ENCODE measurements at places on chromosomes 11 and 22. TPM values are rescaled to one million over a fixed set of nuclear protein-coding genes. Genes with fewer than 3 reads are reported as not detected.

BIRC2 gene
- total RNA-seq: 27.7 TPM

GRCh38 chr11:101470881-101471520 is 112.8 kb downstream of the TRPC6 start:
- DNase-seq: no peak

- no peak for DNase-seq
Measured at GRCh38 chr11:19808076-19808911, 95.7 kb downstream of the NAV2 start.

DNA sequence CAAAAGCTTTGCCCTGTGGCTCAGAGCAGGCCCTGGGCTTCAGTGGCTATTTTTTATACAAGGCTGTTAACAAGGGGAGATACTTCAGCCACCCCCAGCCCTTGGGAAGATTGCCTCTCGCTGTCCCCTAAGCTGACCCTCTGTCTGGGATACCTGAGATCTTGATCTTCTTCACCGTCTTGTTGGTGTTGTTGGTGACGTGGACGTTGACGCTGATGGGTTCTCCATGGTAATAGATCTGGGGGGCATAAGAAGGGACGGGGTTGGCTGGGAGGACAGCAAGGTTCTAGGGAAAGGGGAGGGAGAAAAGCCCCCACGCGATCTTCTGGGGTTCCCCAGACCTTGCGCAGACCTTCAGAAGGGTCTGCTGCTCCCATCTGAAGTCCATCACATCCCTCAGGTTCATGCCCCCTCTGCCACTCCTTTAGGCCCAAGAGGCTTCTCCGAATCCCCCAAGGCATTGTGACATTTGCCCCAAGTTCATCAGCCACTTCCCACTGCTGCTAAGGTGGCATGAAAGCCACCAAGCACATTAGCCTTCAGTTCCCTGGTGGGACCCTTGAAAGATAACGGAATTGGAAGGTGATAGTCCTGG is 36.7 kb downstream of the TPBGL start:
- DNase-seq: no peak

DNA sequence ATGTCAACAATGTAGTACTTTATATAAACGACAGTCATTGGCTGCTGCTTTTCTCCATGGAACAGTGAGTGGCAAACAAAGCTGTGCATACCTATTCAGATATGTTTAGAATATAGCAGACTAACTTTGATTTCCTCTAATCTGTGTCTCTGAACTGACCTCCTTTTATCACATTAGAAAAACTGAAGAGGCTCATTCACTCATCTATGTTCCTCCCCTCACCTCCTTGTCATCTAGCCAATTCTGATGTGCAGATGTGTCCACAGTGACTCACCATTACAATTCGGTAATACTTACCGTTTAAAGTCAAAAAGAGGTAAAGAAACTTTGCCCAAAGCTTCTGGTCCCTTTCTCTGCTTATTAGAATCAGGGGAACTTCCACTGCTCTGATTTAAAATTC is 51.5 kb upstream of the RPS13 start:
- no peak for DNase-seq

DNA sequence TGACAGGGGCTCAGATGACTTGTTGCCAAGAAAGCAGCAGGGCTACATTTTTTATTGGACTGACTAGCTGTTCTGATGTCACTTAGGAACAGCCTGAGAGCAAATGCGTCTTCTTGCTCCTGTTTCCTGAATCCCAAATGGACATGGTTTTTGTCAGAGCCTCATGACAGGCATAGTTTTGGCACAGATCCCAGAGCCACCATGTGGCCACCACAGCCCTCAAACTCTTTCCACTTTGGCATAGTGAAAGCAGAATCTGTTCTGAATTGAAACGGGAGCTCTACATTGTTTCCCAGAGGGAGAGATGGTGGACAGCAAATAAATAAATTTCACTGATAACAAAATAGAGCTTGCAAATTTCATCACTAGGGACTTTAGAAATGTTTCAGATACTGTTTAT is 222.2 kb downstream of the C11orf87 start:
- no peak for DNase-seq

- DNase-seq: no peak
Measured at GRCh38 chr22:45237065-45237990, 3.4 kb downstream of the KIAA0930 start.

DNA sequence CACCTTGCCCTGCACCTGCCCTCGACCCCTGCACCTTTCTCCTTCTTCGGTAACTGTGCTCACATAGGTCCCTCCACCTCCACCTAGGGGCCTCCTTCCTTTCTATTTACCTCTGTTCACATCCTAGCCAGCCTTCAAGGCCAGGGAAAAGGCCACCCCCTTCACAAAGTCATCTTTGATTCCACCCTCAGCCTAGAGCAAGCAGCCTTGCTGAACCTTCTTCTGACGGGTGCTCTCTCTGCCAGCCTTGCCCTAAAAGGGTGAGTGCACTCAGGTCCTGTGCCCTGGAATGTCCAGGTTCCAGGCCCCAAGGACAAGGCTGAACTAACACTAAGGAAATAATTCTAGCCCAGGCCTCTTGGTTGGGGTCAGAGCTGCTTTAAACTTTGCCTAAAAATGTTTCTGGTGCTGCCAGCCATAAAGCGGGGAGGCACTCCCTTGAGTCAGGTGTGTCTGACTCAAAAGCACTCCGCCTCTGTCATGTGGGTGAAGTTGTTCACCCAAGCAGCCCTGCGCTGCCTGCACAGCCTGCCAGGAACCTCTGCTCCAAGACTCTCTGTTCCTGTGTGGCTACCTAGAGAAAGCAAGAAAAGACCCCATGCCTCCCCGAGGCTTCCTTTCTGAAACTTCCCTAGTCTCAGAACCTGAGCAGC is 9.2 kb upstream of the FAM83F start:
- DNase-seq: no peak

GRCh38 chr11:74284466-74284865 is 27.0 kb downstream of the P4HA3 start:
- no peak for DNase-seq

GRCh38 chr22:35517769-35518530 is 22.7 kb upstream of the RASD2 start:
- no peak for DNase-seq

KCNJ1 gene
- not detected for total RNA-seq

TUT1 gene
- total RNA-seq: 18.4 TPM

DNA sequence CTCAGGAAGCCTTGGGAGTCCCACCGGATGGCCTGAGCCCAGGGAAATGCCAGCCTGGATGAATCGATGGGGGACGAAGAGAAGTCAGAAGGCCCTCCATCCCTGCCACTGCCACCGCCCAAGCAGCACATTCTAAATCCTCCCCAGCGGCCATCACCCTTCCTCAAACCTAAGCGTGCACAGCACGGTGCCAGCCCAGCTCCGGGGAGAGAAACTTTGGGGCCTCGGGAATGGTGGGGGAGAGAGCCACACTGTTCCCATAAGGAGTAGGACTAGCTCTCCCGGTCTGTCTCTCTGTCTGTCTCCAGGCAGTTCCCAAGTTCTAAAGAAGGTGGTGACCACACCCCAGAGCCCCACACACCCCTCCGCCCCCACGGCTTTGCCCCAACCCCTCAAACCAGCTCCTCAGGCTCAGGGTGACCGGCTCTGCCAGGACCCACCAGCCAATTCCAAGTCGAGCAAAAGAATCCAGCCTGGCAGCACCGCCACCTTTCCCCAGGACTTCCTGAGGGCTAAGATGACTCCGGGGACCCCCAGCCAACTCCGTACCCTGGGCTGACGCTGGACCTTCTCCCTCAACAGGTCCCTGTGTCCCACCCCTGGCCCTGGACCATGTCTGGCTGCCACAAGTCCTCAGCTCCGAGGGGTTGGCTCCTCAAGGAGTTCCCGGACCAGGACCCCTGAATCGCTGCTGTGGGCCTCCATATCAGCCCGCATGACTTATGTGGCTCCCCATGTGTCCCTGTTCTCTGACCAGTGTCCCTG is 2.7 kb downstream of the AHNAK start:
- no peak for DNase-seq

DNA sequence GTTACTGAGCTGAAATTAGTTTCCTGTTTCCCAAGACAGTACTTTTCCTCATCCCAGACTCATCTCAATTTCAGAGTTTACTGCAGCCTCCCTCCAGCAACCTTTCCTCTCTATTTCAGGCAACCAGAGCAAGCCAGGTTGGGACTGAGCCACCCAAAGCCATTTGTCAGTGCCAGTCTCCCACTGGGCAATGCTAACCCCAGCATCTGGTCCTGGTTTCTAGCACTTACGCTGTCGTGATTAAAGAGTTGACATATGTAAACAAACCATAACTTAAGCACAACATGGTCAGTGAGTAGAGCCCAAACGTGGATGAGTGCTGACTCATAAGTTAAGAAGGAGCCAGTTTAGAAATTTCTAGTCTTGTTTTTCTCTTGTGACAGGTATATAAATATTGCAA is 119.6 kb upstream of the BLID start:
- DNase-seq: no peak

- DNase-seq: no peak
Measured at GRCh38 chr11:19905280-19905853, 192.7 kb downstream of the NAV2 start.

GRCh38 chr22:36879775-36880174 is 19.0 kb downstream of the NCF4 start:
- DNase-seq: no peak

DNA sequence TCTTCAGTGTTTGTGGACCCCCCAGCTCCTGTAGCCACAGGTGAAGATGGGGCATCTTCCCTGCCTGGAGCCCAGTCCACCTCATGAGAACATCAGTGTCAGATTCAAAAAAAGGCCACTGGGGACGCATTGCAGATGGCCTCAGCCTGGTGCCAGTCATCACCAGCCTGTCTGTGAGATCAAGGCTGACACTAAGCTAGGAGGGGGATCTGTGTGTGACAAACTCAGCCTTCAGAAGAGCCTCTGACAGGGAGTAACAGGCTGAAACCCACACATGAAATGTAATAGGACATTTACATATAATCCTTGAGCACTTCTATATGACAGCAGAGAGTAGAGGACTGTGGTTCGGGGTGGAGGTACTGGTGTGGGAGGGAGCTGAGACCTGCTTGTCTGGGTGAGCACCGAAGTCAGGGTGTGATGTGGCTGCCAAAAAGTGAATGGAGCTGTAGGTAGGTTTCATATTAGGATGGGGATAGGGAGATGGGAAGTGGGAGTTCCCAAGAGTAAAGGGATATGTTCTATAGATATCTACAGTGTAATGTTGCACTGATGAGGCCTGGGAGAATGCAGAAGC is 20.5 kb upstream of the CCDC134 start:
- no peak for DNase-seq

GRCh38 chr11:16774936-16775613 is 36.6 kb downstream of the C11orf58 start:
- DNase-seq: no peak

CEP126 gene
- total RNA-seq: 7.2 TPM

BBS1 gene
- 39.6 TPM for total RNA-seq

DNA sequence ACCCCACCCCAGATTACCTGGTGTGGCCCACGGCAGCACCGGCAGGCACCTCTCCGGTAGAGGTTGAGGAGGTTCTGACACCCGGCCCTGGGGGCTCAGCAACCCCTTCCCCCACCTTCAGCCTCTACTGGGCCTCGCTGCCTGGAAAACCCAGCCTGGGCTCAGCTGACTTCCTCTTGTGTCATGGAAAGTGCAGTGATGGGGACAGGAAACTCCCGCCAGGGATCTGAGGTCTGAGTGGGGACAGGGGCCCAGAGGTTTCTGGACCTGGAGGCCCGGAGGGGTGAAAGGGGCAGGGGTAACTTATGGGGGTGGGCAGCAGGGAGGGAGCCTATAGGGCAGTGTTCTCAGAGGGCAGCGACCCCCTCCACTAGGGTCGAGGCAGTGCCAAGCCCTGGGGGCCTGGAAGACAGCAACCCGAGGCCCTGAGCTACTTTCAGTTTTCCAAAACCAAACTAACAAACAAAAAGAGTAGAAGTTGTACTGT is 10.0 kb upstream of the CD5 start:
- no peak for DNase-seq

CHADL gene
- not detected for total RNA-seq

DNA sequence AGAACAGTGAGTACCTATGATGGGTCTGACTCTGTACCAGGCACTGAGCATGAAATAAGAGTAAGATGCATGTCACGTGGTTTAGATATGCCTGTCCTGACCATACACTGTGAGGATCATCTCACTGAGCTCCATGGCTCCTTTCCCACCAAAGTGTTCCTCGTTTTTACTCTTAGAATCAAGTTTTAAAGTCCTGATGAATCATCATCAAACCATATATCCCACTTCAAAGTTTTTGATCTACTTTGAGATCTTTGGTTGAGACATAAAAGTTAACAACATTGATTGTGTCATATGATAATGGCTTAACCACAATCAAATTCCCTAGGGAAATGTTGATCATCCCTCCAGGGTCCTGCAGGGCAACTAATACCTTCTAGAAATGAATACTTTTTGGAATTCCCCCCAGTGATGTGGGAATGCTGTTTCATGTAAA is 12.8 kb downstream of the ETS1 start:
- DNase-seq: no peak

GRCh38 chr11:109267293-109268095 is 154.5 kb upstream of the C11orf87 start:
- no peak for DNase-seq

SULT4A1 gene
- not detected for total RNA-seq

- no peak for DNase-seq
Measured at GRCh38 chr22:39315389-39315788, 4.0 kb downstream of the RPL3 start.

DNA sequence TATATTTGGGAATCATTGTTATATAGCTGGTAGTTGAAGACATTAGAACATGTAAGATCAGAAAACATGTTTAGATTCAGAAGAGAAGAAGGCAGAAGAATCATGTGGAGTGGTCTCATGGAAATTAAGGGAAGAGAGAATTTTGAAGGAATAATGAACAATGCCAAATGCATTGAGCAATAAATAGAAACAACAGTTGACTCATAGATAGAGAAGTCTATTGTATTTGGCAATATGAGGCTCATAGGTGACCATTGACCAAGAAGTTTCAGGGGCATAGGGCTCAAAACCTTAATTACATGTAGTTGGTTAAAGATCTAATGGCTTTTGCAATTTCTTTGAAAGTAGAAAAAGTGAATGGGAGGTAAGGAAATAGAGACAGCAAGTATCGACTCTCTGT is 123.9 kb downstream of the PAX6 start:
- DNase-seq: no peak

DNA sequence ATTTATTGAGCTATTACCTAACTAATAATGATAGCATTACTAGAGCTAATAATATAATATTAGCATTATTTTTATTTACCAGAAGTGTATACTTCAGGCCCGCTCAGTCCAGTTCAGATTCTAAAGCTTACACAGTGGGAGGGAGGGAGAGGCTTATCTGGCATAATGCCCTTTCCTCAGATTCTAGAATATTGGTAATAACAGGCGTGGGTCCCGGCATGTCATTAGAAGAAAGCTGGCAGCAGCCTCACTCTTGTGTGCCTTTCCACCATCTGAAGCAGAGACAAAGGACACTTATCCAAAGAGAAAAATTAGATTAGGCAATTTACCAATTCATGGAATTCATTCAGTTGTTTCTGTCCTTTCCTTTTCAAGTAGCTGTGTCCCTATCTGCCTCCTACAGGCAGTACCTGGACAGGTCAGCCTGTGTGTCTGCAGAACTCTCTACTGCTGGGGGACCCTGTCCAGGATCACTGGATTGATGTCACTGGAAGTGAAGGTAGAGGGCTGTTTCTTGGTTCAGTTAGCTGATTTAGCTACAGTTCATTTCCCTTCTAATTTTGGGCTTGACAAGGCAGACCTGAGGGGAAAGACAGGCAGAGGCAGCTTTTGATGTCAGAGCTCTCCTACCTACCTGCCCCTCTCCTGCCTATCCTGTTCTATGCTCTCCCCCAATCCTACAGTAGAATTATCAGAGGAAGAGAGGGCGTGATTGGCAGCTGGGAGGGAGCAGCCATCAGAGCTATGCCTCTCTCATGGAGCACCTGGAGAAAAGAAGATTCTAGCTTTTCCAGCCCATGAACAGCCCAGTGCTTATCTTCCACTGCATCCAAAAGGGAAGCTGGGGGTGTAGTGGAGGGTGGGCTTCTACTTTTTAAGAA is 20.3 kb upstream of the CCDC90B start:
- DNase-seq: no peak

All from ascending aorta (tissue), 2 donors.